Effector memory CD4-positive, alpha-beta T cell (primary cell): ENCODE measurements at places on chromosomes 1 and 21.

GRCh38 chr1:24235921-24236788 lies 49.1 kb upstream of the IFNLR1 start:
- DNase-seq, result no peak

DNA sequence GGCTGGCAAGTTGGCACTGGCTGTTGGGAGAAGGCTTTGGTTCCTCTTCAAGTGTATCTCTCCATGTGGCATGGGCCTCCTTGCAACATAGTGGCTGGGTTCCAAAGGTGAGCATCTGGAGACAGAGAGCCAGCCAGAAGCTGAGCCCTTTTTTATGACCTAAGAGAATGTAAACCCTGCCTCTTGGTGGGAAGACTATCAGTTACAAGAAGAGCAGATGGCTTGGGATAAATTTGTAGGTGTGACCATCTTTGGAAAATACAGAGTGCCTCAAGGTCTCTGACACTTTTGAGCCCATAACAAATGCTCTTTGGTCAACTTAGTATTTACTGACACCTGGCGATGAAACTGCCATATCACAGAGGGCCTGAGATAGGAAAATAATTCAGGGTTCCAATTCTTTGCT lies 31.4 kb upstream of the PRELP start:
- no peak for DNase-seq

DNA sequence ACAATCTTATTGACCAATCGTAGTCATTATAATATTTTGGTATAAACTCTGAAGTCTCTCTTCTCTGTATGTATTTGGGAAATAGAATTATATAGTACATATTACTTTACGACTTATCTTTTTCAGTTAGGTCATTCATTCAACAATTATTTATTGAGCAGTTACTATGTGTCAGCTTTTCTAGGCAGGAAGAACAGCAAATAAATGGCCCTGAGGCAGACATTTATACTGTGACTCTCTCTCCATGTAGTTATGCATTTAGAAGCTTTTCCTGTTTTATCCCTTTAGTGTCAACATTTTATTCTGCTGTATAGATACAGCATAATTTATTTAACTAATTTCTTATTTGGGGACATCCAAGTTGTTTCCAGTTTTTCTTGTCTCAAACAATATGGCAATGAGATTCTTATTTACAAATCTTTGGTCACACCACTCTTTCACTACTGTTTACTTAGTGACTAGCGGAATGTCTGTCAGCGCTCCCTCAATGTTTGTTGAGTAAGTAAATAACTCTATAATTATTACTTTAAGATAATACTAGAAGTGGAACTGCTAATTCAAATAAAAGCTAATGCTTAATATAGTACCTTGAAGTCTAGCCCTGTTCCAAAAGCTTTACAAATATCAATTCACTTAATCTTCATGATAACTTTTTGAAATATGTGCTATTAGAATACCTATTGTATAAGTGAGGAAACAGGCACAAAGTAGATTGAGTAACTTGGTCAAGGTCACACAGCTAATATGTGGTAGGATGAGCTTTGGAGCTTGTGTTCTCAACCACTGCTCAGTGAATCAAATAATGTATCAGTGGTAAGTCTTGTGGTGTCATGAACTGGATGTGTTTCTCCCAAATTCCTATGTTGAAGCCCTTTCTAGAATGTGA lies 465.6 kb downstream of the SIPA1L2 start:
- no peak for DNase-seq

- no peak for DNase-seq
These were observed 465.2 kb downstream of the NPHP4 start for GRCh38 chr1:5526822-5527551.

- no peak for DNase-seq
These were observed 352 bp downstream of the MEX3A start for GRCh38 chr1:156081917-156082308.

DNA sequence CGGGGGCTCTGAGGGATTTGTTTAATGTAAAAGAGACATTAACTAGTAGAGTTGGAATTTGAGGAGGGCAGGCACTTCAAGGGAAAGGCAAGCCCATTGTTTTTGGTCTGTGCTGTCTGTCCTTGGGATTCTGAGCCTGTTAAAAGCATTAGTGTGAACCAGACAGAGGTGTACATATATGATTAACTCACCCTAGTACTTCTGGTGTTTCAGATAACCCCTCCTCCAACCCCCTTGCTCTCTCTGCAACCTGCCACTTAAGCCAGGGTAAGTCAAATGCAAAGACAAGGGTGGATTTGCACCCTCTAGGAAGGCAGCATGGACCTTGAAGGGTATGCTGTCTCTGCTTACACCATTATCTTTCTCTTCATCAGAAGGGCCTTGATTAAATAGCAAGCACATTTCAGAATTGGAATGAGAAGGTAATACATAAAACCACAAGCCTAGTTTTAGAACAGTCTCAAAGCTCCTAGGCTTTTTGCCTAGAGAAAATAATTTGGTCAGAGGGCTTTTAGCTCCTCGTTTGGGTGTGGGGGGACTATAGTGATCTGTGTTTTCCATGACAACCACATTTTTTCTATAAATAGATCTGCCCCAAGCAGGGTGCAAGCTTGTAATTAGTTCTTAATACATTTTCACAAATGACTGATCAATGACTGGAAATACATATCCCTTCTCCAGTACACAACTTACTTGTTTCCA lies 120.7 kb upstream of the SGIP1 start:
- DNase-seq, result no peak

- peak; percentile 50 for DNase-seq
These were observed at the start of gene ARL8A for GRCh38 chr1:202144402-202145067. ARL8A (minus strand) TSS chr1:202144737; CDS start chr1:202144572, 165 bp downstream.

DNA sequence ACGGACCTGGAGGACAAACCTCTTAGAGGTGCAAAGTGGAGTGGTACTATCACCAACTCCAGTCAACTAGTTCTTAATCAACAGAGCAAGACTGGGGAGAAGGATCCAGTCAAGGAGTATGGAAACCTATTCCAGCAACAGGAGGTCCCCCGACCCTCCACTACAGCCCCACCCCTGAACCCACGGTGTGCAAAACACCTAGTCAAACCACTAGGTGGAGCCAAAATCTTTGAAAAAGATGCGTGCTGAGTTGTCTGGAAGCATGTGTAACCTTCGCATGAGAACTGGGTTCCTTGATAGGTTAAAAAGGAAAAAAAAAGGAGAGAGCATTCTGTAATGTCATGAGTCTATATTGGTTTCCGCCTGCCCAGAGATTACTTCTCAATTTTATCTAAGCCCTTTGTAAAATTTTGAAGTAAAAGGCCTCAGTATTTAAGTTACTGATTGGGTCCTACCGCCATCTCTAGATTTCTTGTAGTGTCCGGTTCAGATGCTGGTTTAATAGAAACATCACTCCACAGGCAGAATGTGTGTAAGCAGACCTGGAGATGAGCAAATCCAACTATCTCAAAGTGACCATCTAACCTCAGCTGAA lies 81.9 kb upstream of the HAO2 start:
- no peak for DNase-seq

DNA sequence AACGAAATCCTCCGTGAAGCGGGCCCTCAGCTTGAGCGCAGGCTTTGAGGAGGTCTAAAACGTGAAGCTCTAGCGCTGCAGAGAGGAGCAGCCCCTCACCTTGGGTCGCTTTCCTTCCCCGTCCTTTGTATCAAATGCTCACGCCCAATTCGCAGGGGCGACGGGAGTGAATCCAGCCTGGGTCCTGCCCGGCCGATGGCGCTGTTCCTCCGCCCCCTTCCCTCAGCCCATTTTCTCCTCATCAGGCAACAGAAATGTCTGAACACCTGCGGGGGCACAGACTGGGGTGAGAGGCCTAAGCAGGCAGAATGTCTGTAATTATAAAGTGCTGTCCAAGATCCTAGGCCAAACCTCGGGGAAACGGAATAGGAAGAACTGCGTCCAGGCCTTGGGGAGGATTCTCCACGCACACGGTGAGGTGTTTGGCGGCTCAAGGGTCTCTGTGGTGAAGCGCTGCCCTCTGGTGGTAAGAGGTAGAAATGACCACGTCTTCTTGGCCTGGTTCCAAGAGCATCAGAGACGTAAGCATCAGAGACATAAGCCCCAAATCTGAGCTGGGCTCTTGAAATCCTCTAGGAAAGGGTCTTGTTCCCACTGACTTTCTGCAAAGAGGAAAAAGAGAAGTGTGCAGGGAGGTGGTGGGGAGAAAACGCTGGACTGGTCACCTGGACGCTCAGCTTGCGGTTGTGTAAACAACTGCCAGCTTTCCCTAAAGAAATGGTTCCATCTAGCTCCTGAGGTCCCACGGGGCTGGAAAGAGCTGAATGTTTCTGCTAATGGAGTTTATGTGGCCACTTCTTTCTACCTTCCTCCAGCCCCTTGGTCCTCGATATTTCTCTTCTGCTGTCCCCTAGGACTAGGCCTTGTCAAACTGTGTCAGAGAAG lies 92.1 kb upstream of the CD53 start:
- DNase-seq, result peak; percentile 48

GRCh38 chr1:109641078-109641740 lies 14.7 kb upstream of the GSTM4 start:
- no peak for DNase-seq

- DNase-seq, result no peak
These were observed 91.2 kb downstream of the SLC45A1 start for GRCh38 chr1:8409106-8409505.

DNA sequence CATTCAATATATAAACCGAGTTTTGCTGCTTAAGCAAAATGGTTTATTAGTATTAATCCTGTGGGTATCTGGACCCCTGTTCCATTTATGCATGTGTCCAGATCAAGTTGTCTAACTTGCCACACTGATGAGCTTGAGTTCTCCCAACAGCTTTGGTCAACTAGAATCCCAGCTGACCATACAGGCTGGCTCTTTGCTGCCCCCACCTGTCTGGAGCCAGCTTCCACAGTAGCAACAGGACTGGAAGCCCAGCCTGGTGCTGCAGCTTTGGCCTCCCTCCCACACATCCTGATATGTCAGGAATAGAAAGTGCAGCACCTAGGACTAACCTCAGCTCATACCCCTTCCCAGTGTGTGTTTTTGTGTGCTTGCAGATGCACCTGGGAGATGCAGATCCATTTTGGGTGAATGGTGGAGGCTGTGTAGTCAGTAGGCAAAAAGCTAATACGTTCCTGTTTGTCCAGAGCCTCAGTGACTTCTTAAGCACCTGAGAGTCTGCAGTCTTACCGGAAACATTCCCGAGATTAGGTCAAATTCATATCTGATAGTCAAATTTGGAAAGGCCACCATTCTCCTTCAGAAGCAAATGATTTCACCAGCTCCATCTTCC lies 40.9 kb upstream of the BEND5 start:
- DNase-seq, result no peak
